ENCODE measurements at places on chromosomes 11 and 22.

DNA sequence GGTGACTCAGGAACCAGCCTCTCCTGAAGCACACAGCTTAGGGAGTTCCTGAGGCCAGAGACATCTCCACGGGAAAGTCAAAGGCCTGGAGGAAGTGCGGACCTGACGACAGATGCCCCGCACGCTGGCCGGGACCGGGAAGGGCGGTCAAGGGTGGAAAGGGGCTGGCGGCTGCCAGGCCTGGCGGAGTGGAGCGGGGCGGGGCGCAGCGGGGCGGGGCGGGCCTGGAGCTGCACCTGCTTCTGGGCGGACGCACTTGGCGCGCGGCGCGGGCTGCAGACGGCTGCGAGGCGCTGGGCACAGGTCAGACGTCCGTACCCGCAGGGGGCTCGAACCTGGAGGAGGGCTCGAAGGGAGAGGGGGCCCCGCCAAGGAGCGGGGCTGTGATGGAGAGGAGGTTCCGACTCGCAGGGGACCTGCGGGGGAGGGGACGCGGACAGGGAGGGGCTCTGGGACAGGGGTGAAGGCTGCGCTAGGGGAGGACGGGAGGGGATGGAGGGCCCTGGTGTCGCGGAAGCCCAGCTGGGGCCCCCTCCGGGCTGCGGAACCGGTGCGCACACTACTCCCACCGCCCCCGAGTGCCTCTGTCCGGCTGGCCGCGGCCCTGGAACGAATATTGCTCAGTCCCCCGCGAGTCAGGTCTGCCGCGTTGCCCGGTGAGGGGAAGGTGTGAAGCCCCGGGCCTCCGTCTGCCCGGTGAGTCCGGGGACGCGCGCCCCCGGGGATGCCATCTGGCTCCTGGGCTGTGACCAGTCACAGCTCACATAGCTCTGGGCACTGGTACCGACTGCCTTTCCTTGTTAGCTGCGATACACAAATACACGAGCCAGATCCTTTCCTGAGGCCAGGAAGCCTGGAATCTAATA, at the start of gene TMEM45B:
TSS of gene TMEM45B (plus strand) at position 253 of the 866 bp plus-strand sequence. CDS start 36,635 bp downstream, outside the sequence.
- DNase-seq: peak; percentile 78

DNA sequence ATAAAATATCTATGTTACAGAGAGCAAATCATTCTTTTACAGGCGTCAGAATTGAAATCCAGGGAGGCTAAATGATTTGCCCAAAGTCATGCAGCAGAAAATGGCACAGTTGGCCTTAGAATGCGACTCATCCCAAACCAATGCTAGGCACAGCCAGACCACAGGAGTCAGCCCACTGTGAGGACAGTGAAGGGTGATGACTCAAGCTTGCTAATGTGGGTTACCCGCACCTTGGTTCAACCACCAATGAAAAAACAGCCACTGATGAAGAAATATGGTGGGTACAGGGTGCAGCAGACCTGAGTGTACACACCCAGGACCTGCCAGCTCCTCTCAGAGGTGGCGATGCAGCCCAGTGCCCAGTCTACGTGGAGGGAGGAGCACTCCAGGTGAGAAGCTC, 89.7 kb downstream of the ZC3H12C start:
- no peak for DNase-seq

DNA sequence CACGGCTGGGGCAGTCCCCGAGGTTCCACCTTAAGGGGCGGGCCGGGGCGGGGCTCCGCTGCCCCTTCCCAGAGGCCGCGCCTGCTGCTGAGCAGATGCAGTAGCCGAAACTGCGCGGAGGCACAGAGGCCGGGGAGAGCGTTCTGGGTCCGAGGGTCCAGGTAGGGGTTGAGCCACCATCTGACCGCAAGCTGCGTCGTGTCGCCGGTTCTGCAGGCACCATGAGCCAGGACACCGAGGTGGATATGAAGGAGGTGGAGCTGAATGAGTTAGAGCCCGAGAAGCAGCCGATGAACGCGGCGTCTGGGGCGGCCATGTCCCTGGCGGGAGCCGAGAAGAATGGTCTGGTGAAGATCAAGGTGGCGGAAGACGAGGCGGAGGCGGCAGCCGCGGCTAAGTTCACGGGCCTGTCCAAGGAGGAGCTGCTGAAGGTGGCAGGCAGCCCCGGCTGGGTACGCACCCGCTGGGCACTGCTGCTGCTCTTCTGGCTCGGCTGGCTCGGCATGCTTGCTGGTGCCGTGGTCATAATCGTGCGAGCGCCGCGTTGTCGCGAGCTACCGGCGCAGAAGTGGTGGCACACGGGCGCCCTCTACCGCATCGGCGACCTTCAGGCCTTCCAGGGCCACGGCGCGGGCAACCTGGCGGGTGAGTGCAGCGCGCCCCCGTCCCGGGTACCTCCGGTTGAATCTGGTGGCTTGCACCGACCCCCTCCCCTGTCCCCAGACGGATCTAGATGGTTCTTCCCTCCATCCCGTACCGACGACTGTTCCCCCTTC, at the start of gene SLC3A2:
TSS of gene SLC3A2 (plus strand) at position 94 of the 776 bp plus-strand sequence. CDS start at position 222, 128 bp downstream.
- peak; percentile 97 for DNase-seq

- no peak for DNase-seq
Observed at GRCh38 chr11:14764579-14765527, 121.2 kb downstream of the PDE3B start.

- no peak for DNase-seq
Observed at GRCh38 chr11:86769219-86769618, 31.1 kb upstream of the PRSS23 start.

DNA sequence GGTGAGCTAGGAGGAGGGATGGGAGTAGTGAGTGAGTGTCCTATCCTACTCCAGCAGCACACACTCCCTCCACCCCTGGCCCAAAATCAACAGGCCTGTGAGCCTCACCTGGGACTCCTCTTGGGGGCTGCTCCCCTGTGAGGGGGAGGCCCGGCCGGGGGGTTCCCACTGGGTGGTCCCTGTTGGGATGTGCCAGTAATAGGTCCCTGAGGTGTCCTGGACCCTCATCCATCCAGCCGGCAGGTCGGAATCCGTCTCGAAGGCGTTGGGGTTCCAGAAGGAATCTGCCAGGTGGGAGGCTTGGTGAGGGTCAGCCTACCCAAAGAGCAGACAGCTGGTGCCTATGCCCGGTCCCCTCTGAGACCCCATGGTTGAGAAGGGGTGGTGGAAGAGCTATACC, 13.3 kb downstream of the SMPD1 start:
- peak; percentile 82 for DNase-seq

DNA sequence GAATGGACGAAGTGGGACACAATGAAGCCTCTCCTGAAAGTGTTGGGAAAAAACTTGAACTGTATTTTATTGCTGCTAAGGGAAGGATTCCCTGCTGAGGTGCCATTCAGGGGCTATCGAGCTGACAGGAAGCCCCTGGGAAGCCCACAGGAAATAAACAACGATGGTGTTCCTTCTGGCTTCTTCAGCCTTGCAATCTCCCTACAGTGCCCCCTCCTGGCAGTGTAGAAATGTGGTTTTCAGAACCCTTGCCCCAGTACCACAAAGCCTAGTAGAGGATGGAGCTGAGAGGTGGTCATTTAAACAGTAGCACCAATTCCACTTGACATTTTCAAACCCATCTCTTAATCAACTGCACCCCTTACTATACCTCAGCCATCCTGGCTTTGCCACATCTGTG, 676.7 kb upstream of the ARHGAP42 start:
- no peak for DNase-seq

DNA sequence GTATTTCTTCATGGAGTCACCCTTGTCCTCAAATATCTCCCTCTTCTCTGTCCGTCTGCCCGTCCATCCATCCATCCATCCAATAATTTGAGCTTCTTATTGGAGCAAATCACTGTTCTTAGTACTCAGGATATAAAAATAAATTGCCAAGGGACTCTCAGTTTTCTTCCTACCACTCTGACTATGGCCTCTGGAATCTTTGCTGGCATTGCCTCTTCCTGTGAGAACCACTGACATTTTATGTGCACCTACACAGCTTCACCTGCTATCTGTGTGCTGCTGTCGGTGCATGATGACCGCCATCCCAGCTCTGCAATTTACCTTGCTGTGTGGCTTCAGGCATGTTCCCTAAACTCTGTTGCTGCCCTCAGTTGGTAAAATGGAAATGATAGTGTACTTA, 37.9 kb downstream of the TEAD1 start:
- DNase-seq: no peak
